Cardiac muscle cell (in vitro differentiated cells and primary cell): ENCODE measurements at places on chromosomes 3 and 15. TPM values are rescaled to one million over a fixed set of nuclear protein-coding genes. Genes with fewer than 3 reads are reported as not detected.

SLC7A14 gene
- not detected in 2 replicates for polyA plus RNA-seq

ATP2B2 gene
- 0.09 and 0.22 TPM in 2 replicates for polyA plus RNA-seq

TF gene
- 1.4 and 3.0 TPM in 2 replicates for polyA plus RNA-seq

CCDC51 gene
- 29.3 and 31.4 TPM in 2 replicates for polyA plus RNA-seq

CHST13 gene
- polyA plus RNA-seq = 1.8 and 1.9 TPM in 2 replicates

SLC6A11 gene
- not detected in 2 replicates for polyA plus RNA-seq
